GM12878 (cell line): ENCODE measurements at places on chromosomes 2 and 18. TPM values are rescaled to one million over a fixed set of nuclear protein-coding genes. Genes with fewer than 3 reads are reported as not detected.

DNA sequence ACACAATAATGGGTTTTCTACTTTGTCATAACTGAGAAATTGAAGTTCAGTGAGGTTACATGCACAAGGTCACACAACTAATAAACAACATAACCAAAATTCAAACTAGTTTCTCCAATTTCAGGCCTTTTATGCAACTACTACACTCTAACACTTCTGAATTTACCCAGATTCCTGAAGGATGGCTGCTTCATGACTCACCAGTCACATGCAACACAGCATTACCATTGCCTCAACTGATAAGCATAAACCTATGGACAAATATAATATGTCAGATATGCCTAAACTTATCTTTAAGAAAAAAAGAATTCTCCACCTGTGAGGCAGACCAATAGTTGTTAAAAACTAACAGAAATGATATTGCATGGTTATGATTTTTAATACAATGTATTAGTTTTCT is 586.5 kb upstream of the SLC8A1 start:
- no peak for DNase-seq

DNA sequence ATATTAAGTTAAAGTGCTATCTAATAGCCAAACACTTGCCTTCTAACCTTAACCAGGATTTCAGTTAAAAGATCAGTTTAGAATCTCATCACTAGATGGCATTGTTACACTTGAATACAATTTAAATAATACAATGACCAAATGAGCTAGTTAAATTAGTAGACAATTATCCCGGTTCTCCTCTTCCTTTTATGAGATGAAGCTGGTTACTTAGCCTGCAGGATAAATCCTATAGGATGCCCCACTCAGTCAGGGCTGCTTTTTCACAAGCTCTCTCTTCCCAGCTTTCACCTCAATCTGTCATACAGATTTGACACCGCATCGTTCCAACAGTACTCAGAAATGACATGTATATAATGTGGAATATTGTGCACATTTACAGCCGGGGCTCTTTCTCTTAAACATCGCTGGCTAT is 678.8 kb downstream of the KCNJ3 start:
- DNase-seq, result no peak

DNA sequence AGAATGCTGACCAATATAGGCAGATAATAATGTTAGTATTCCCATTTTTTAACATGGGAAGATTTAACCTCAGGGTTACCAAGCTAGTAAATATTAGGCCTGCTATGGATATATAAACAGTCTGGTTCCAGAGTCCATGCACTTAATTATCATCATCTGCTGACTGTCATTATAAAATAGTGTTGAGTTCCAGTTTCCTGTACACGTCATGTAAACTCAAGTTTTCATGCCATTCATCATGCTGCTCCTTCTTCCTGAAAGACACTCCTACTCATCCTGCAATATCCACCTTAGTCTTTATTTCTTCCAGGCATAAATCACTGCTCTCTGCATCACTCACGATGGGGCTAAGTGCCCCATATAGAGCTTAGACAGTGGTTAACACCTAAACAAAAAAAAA is 420.8 kb upstream of the SPHKAP start:
- no peak for DNase-seq

- DNase-seq, result no peak
Observed at GRCh38 chr2:158975271-158975921, 7.0 kb downstream of the TANC1 start.

GRCh38 chr2:171996021-171996420 is 3.7 kb upstream of the METAP1D start:
- DNase-seq, result no peak

GRCh38 chr2:8682719-8683667 is 1.1 kb downstream of the ID2 start:
- DNase-seq, result no peak

The GPR17 gene
- polyA plus RNA-seq, result not detected in 2 replicates
